NCI-H2107 (cell line): ENCODE measurements at places on chromosomes 3 and 15.

DNA sequence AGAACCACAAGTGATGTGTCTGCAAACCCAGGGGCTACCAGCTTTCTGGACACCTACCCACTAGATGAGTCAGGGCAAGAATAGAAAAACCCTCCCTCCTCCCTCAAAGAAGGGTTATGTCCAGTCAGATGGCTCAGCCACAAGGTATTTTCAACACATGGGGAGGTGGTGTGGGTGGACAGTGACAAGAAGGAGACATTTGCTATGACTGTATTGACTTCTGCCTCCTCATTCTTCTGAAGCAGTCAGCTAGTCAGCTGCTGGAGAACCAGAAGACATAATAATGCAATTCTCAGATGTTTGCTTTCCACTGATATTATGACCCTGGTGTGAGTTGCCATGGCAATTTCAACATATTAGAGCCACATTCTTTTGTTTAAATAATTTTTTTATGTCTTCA, 66.7 kb upstream of the GOLGA8B start:
- DNase-seq, result no peak

DNA sequence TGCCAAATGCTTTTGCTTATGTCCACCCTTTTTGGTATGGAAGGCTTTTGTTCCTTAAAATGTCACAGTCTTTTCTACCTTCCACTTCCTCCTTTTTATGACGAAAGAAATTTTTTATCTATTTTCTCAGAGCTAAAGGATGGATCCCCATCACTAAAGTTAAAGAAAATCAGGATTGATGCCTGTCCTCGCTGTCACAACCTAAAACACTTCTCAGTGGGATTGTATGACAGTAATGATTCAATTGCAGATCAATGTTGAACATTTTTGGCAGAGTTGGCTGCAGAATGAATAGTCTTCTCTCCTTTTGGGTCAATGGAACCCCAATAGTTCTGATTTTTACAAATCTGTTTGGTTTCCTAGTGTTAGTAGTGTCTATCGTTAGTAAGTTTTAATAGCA, 549.8 kb upstream of the ROBO2 start:
- no peak for DNase-seq

- DNase-seq, result no peak
These were observed 398.0 kb downstream of the OTOL1 start for GRCh38 chr3:161894657-161895056.

DNA sequence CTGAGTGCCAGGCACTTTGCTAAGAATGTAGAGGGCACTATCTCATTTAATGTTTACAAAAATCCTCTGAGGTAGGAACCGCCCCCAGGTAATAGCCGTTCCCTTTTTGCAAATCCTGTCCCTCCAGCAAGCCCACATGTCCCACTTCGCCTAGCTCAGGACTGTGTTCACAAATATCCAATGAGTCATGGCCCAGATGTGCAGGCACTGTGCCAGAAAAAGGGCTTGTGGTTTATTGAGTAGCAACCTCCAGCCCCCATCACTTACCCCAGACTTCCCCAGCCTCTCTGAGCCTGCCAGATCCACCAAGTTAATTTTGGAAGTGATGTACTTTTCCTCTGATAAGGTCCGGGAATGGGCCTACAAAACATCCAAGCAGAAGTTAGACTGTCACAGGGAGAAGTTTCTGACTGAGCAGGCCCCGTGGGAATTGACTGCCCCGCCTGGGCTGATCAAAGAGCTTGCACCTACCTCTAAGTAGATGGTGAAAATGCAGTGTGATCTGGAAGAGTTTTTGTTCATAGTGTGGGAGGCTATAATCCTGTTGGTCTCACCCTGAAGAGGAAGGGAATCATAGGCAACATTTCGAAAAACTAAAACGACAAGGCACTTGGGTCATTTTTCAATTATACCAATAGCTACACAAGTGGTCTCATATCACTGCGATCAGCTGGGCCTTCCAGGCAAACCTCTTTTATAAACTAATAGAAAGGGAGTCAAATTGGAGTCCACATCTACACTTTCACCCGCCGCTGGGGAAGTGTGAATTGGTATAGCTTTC, 15.7 kb downstream of the KIF9 start:
- DNase-seq, result no peak

GRCh38 chr3:175729466-175729865, 870.3 kb downstream of the NAALADL2 start:
- DNase-seq, result no peak

GRCh38 chr3:40951636-40952035, 247.7 kb upstream of the CTNNB1 start:
- DNase-seq, result no peak

- DNase-seq, result no peak
These were observed 248.6 kb downstream of the ATP8B4 start for GRCh38 chr15:49870472-49870871.

DNA sequence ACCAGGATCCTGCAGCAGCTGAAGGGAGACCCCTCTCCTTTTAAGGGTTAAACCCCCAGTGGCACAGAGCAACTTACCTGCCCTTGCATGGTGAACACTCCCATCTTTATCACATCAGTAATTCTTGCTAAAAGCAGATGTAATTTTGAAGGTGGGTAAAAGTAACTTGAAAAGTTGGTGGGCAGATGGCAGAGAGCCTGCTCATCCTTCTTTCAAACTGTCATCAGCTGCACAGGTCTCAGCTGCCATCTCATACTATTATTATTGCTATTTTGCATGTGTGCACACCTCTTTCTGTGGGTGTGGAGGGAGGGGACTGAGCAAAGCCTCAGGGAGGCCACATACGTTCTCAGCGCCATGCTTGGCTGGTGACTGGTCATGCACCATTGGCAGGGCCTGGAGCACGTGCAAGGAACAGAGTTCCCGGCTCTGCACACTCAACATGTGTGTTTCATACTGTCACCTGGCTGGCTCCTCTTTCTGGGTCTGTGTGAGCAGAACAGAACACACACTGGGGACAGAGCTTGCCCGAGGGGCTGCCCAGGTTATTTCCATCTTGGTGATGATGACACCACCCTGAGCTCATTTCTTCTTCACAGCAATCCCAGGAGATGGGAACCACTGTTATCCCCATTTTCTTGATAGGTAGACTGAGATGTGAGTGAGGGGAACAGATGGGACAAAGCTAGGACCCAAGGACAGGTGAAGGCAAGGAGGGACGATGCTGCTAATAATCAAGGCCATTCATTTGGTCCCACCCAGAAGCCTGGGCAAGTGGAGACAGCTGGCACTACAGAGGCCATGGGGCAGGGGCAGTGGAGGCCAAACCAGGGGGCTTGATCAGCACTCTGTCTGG, 95.8 kb upstream of the KLF13 start:
- DNase-seq, result no peak

DNA sequence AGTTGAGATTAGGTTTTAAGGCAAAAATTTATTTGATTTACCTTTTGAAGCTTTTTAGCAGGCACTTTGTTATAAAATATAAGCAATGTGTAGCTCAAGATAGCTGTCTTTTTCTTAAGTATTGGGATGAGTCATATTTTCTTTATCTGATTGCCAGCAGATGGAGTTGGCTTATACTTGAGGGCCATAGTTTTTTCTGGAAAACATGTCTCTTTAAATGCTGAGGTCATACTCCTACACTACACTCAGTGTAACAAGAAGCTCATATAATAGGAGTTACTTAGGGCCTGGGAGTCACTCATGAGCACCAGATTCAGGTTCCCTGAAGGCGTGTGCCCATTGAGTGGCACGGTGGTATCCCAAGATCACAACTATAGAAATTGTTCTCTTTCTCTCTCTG, 579.8 kb downstream of the EDEM1 start:
- DNase-seq, result no peak

GRCh38 chr3:96731031-96731430, 83.4 kb upstream of the EPHA6 start:
- no peak for DNase-seq

DNA sequence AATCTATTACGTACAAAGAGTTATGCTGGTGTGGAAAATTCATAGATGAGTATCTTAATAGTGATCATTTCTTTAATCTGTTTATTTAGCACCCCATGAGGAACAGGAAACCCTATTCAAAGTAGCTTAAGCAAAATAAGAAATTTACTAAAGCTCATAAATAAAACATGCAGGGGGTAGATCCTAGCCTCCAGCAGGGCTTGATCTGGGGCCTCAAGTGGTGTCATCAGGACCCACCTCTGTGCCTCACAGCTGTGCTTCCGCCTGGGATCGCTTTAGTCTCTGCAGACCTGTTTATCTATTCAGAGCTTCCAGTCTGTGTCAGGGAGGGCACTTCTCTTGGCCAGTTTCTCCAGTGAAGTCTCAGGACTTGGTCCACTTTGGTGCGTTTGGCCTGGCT, 171.0 kb upstream of the SLC24A5 start:
- no peak for DNase-seq

DNA sequence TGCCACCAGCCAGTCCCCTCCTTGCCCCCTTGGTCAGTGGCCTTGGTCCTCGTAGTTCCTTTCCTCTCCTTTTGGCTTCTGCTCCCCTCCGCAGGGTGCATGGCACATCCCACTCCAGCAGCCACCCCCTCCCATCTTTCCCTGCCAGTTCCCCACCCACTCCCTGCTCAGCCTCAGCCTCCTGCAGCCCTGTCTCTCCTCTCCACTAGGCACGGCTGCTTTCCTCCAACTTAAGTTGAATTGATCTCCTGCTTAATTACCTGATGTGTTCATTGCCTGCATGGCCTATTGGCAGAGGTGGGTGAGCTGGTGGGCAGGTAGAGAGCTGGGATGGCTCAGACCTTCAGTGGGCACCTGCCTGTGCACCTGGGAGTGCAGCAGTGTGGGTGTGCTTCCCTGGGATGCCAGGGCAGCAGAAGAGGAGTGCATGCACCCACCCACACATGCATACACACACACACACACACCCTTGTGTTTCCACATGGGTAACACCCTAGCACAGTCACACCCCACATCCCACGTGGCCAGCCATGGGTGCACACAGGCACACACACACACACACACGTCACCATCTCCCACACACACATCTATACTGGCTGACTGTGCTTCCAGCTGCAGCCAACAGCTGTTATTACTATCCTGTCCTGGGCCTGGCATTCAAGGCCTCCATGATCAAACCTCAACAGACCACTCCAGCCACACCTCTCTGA, 30.9 kb downstream of the C3orf18 start:
- DNase-seq, result no peak

GRCh38 chr3:157789162-157789561, 285.9 kb upstream of the VEPH1 start:
- no peak for DNase-seq

GRCh38 chr15:25418202-25418601, 20.6 kb downstream of the UBE3A start:
- DNase-seq, result no peak

- no peak for DNase-seq
These were observed 1146.4 kb downstream of the NAALADL2 start for GRCh38 chr3:176005564-176005963.

GRCh38 chr15:69652293-69652692, 199.7 kb downstream of the RPLP1 start:
- DNase-seq, result no peak

DNA sequence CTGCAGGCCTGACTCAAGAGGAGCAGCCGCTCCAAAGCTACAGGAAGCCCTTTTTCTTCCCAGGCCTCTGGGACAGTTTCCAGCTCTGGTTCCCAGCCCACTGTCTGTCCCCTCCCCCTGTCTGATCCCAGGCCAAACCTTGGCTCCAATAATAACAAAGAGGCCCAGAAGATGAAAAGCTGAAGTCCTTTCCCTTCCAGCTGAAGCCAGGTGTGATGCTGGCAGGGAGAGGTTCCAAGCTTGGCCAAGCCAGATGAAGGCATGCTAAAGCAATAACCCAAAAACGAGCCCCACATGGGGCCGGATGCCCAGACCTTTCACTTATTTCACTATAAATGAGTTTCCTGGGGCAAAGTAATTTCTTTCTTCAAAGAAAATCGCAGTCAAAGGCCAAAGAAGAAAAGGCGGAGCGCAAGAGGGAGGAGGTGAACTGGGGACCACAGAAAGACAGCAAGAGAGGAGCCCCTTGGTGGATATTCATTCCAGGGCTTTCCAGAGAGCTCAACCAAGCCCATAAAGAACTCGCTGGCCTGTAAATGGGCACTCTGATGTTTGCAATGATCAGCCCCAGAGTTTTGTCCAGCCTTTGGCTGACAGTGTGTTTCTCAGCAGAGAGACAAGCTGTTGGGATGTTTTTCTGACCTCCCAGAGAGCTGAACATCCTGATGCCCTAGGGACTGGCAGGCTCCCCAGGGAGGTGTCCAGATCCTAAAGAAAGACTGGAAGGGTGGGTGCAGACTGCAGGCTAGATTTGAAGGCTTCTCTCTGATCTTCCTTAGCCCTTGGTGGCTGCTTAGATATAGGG, 157.6 kb downstream of the UACA start:
- no peak for DNase-seq

GRCh38 chr15:74889390-74889882, 406 bp upstream of the MPI start:
- no peak for DNase-seq

- no peak for DNase-seq
These were observed 347.7 kb upstream of the TGFBR2 start for GRCh38 chr3:30258426-30259392.

GRCh38 chr3:94241986-94242385, 179.1 kb downstream of the NSUN3 start:
- DNase-seq, result no peak

GRCh38 chr3:27633224-27633545, 88.9 kb downstream of the EOMES start:
- no peak for DNase-seq

GRCh38 chr15:41230650-41231421, at the start of the genes CHP1 and EXD1:
Gene CHP1, plus strand, starts transcription at chr15:41231268. Its CDS starts 115 bp downstream, at chr15:41231383.
Gene EXD1, minus strand, starts transcription at chr15:41230757. Its CDS starts 4,182 bp downstream, at chr15:41226575.
- DNase-seq, result peak; percentile 62

- no peak for DNase-seq
These were observed 396.1 kb downstream of the VGLL3 start for GRCh38 chr3:86594838-86595237.

- no peak for DNase-seq
These were observed 10.9 kb upstream of the RFT1 start for GRCh38 chr3:53140847-53141845.

DNA sequence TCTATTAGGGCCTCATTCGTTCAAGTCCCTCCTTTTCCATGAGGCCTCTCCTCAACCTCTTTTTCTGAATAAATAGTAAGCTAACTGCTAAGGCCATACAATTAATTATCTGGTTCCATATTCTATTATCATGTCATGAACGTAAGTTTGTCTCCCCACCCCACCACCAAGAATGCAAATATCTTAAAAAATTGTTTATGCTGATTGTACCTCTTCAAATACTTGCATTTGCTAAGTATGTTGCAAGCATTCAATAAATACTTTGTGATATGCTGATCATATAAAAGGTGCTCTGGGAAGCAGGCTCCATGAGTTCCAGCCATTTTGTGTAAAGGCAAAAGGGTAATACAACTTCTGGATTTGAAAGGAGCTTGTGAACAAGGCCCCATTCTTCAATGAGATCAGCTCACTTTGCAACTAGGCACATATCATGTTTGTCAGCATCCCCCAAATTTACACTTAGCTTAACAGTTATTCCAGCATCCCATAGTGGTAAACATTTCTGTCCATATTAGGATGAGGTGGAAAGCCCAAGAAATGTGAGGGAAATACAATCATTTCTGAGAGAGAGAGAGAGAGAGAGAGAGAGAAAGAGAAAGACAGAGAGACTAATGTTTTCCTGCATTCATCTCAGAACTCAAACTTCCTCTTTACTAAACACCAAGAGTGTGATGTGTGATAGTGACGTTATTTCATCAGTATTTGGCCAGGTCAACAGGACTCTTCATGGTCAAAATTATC, 33.2 kb downstream of the SLC12A8 start:
- DNase-seq, result no peak

GRCh38 chr3:38039899-38040261, 872 bp downstream of the DLEC1 start:
- DNase-seq, result no peak
